ENCODE measurements at places on chromosomes 3 and 15. TPM values are rescaled to one million over a fixed set of nuclear protein-coding genes. Genes with fewer than 3 reads are reported as not detected.

DNA sequence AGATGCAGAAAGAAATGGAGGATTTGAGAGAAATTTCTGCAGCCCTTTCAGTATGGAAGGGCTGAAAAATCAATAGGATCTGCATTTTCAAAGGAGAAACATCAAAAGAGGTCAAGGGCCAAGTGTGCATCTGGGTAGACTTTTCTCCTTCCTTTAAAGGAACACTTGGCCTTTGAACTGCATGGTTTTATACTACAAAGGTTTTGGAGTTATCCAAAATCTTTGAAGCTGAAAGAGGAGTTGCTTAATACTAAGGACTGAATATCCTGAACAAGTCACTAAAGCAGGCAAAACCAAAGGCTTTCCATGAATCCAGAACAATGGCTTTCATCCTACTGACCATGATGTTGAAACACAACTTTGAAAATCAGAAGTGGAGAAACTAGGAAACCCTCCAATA, 553.7 kb upstream of the LMCD1 start:
- ATAC-seq: no peak

The GOLGA6L7 gene
- total RNA-seq: not detected

The MUC4 gene
- 43.5 TPM for total RNA-seq

The FBXL22 gene
- total RNA-seq: 1.2 TPM

The ITGA11 gene
- 0.48 TPM for total RNA-seq

- ATAC-seq: no peak
Measured at GRCh38 chr3:71902258-71903111, 117.5 kb upstream of the PROK2 start.

The RPL32 gene
- 1,705 TPM for total RNA-seq

The SERPINI1 gene
- total RNA-seq: 1.3 TPM

The ASB14 gene
- not detected for total RNA-seq

- peak; percentile 30 for ATAC-seq
Measured at GRCh38 chr3:129358177-129358771, 70.2 kb downstream of the EFCAB12 start.

DNA sequence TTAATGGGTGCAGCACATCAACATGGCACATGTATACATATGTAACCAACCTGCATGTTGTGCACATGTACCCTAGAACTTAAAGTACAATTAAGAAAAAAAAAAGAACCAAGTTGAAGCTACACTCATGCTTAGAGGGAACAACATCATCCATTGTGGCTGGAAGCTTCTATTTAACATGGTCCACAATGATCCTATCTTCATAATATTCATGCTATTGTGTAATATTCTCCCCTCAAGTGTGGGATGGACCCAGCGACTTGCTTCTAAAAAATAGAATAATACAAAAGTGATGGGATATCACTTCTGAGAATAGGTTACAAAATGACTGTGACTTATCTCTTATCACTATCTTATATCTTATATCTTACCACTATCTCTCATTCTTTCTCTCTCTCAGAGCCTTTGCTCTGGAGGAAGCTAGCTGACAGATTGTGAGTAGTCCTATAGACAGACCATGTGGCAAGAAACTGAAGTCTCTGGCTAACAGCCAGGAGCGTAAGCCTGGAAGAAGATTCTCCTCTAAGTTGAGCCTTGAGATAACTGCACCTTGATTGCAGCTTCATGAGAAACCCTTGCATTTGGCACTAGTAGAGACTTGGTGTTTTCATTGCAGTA, 198.5 kb upstream of the MRPL3 start:
- no peak for ATAC-seq

The MAGI1 gene
- total RNA-seq: 13.7 TPM

The AP3B2 gene
- total RNA-seq: 0.88 TPM

The MFGE8 gene
- total RNA-seq: 43.8 TPM

The GOLGA8N gene
- 3.7 TPM for total RNA-seq

DNA sequence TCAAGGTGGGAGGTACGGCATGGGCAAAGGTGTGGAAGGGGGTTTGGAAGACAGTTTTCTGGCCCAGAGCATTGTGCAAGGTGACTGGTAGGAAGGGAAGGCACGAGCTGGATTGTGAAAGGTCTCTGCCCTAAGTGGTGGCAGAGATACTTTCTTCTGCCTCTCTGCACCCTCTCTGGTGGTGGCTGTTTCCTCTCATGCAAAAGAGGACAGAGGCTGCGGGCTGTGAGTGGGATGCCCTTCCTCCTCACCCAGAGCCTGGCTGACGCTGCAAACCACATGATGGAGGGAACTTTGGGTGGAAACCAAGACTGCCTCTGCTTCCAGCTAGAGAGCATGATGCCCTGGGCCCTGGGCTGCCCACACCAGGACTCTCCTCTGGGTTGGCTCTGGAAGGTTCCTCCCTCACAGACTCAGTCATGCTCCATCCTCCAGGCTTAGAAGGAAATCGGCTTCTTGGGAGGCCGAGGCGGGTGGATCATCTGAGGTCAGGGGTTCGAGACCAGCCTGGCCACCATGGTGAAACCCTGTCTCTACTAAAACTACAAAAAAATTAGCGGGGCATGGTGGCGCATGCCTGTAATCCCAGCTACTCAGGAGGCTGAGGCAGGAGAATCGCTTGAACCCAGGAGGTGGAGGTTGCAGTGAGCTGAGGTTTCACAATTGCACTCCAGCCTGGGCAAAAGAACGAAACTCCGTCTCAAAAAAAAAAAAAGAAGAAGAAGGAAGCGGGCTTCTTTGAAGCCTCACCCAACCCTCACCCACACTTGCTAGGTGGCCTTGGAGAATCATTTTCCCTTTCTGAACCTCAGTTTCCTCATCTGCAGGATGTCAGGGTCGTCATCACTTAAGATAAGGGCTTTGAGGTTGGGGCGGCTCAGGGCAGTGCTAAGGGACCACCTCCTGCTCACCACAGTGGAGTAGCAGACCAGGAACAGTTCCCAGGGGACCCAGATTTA, 8.3 kb downstream of the PSTPIP1 start:
- ATAC-seq: peak; percentile 57

The PARP6 gene
- total RNA-seq: 32.6 TPM

DNA sequence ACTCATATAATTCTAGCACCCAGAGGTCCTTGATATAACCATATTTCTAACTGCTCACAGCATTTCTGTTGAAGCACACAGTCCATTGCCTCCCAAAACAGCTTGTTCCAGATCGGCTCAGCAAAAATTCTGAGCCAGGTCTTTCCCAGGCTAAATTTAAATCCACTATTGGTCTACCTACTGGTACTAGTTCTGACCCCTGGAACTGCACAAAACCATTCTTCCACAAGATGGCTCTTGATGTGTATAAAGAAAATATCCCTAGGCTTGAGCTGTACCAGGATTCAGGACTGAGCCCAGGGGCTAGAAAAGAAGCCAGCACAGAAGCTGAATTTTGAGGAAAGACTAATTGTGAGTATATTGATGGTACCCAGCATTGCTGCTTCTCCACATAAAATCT, 75.4 kb upstream of the ABHD17C start:
- ATAC-seq: no peak

The LSMEM2 gene
- total RNA-seq: not detected

- ATAC-seq: no peak
Measured at GRCh38 chr3:82050382-82050781, 288.9 kb upstream of the GBE1 start.

The SPG11 gene
- total RNA-seq: 57.9 TPM

The PLA2G4E gene
- 18.1 TPM for total RNA-seq

- ATAC-seq: no peak
Measured at GRCh38 chr3:5009506-5010109, 30.4 kb downstream of the BHLHE40 start.

- no peak for ATAC-seq
Measured at GRCh38 chr3:144096016-144096415, 124.4 kb downstream of the DIPK2A start.

The FILIP1L gene
- 2.3 TPM for total RNA-seq

The SCAPER gene
- total RNA-seq: 19.5 TPM

- no peak for ATAC-seq
Measured at GRCh38 chr15:75148280-75148679, 53.4 kb upstream of the C15orf39 start.

The CPNE9 gene
- total RNA-seq: not detected

The MAPKAPK3 gene
- total RNA-seq: 50.5 TPM

DNA sequence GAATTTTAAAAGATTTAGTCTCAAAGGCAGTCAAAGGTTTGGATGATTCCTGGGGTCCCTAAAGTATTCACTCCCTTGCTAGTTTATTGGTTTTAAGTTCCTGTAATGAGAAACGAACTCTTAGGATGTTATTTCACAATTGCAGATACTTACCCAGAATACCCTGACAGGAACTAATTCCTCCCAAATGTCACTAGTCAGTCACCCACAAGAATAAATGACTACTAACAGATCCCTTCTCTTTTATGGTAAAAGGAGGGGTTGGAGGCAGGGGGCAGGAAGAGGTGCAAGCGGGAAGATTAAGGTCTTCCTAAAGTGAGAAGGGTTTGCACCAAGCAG, 174.2 kb upstream of the SLC2A2 start:
- no peak for ATAC-seq

DNA sequence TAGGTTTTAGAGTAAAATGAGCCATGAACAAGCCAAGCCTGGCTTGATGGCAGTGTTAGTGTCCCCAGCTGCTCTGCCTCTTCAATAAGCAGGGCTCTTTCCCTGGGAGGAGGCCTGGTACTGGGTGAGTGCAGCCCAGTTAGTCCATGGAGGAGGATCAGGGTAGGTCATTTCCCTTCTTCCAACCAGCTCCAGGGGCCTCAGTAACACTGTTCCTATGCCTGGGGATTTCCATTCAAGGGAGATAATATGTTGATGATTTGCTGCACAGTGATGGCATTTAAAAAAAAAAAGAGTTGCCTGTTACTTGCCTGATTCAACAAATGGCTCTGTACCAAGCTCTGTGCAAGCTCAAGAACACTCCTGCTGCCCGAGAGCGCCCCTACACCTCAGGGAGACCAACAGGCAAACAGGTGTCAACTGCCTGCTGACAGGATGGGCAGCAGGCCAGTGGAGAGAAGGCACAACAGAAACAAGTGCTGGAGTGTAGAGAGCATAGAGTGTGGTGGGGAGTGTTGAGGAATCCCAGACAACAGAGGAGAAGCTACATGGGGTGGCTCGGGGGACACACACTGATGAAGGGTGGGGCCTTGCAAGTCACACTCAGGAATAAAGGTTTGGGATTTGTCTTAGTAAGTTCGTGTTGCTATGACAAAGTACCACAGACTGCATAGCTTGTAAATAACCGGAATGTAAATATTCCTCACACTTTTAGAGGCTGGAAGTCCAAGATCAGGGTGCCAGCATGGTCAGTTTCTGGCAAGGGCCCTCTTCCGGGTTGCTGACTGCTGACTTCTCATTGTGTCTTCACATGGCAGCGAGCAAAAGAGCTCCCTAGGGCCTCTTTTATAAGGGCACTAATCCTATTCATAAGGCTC, 78.6 kb upstream of the PXYLP1 start:
- no peak for ATAC-seq

DNA sequence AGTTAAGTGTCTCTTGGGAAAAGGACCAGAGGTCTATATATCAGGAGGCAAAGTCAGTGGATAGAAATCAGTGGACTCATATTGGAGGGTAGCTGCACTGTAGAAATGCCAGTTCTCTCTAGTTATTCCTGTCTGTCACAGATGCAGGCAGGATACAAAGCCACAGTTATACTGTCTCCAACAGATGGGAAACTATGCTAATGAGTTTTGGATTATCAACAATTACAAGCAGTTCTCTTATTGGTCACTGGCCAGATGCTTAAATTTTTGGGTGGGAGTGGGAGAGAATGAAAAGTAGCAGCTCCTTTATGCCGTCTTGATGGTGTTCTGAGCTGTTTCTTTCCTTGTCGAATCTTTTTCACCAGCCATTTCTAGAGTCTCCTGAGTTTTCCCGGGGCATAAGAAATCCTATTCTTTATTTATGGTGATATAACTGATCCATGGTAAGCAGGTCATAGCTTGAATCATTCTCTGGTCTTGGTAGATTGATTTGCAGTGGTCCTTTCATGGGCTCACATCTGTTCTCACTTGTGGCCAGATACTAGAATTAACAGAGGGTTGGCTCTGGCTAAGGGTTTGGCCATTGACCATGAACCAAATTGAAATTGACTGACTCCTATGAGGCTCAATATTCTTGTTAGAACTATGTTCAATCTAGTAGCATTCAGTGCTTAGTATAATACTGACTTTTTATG, 44.6 kb upstream of the RBMS3 start:
- no peak for ATAC-seq

DNA sequence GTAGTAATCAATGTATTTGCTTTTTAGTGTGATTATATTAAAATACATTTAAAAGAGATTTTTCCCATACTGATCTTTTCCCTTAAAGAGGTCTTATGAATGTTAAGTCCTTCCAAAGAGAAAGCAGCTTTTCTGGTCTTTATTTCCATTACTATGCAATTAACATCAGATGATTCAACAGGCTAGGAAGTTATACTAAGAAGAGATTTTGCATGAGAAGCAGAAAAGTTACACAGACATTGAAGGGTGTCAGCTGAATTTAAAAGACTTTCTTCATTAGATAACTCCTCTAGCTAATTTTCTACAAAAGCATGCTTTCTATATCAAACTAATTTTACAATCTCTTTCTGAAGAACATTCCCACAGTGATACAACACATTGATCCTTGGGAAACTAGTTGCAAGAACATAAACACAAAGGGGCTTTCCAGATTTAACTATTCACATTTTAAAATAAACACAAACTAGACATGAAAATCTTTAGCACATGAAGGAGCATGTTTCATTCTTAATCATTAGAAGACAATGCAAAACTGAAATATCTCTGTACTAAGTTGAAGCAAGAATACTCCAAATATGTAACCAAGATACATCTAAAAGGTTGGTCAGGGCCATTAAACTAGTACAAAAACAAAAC, 965.8 kb downstream of the ROBO1 start:
- no peak for ATAC-seq

- ATAC-seq: no peak
Measured at GRCh38 chr3:127448161-127448561, 142.4 kb downstream of the TPRA1 start.

GRCh38 chr3:28667646-28668621, 319.3 kb upstream of the AZI2 start:
- peak; percentile 70 for ATAC-seq

The SLC30A4 gene
- 7.4 TPM for total RNA-seq

Data from esophagus mucosa (tissue), 1 donor.